ENCODE measurements at places on chromosomes 2 and 18.

- no peak for DNase-seq
Observed at GRCh38 chr2:105999211-105999989, 194.7 kb downstream of the UXS1 start.

DNA sequence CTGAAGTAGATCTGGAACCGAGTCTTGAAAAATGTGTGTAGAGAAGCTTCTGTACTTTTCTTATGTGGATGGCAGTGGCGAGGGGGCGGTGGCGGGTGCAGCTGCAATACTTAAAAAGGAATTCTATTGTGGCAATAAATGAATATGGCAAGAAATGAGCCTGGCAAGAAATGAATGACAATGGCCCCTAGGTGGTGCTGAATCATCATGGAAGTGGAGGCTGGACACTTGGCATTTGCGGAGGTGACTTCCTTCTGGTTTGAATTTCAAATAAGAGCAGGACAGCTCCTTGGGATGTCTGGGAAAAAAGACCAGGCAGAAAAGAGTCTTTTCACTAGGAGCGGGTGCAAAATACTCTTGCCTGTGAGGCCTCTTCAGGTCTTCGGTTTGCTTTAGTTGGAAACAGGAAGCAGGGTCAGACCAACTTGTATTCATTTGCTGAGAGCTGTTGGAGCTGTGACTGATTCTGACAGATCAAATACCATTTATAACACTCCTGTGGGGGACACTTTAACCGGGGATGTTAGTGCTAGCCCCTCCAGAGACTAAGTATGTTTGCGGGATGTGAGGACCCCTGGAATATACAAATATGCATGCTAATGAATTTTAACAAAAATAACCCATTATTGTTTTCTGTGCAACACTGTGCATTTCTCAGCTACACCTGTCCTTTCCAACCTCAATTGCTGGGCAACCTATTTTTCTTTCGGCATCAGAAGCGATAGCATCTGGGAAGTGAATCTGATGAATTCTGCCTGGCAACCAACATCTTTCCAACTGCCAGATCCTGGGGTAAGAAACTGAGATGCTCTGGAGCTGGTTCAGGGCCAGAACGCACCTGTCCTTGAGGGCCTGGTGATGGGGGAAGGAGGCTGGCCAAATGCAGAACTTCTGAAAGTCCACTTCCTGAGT, 35.4 kb downstream of the FASTKD2 start:
- DNase-seq = peak; percentile 34

- DNase-seq = no peak
Observed at GRCh38 chr2:173435574-173435973, 80.9 kb downstream of the CDCA7 start.

DNA sequence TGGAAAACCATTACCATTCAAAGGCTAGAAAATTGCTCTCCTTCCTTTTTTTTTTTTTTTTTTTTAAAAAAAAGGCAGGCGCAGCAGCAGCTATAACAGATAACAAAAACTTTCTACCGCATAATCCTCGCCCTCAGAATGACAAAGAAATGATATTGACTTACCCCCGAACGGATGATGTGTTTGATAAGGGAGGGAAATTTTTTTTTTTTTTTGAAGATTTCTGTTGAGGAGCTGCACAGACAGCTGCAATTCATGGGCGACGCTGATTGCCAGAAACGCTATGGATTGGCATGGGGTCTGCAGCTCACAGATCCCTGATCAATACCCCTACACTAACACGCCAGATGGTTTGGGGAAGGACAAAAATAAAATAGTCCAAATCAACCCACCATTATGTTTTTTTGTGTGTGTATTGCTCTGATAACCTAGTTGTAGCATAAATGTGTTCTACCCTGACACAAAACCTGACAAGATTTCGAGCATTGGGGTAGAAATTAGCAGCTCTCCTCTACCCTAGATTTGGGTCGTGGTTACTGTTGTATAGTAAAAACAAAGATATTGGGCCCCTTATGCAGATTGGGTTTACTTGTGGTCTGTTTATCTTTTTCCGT, 3.6 kb upstream of the ONECUT2 start:
- DNase-seq = no peak

DNA sequence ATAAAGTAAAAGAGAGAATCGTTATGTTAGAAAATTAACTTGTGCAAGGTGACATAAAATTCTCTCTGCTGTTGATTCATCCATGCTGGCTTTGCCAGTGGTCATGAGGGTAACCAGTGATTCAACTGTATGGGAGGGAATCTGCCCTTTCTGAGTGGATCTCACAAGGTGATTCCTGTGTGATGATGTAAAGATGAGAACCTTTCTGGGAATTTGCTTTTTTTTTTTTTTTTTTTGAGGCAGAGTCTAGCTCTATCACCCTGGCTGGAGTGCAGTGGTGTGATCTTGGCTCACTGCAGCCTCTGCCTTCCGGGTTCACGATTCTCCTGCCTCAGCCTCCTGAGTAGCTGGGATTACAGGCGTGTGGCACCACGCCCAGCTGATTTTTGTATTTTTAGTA, 23.3 kb downstream of the RAB31 start:
- no peak for DNase-seq

DNA sequence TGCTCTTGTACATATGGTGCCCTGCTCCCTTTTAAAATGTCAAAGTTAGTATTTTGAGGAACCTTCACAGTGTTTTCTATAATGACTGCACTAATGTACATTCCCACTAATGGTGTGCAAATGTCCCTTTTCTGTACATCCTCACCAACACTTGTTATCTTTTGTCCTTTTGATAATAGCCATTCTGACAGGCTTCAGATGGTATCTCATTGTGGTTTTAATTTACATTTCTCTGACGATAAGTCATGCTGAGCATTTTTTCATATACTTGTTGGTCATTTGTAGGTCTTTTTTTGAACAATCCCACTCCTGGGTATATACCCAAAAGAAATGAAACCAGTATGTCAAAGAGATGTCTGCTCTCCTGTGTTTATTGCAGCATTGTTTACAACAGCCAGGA, 268.3 kb downstream of the FBXO15 start:
- no peak for DNase-seq

DNA sequence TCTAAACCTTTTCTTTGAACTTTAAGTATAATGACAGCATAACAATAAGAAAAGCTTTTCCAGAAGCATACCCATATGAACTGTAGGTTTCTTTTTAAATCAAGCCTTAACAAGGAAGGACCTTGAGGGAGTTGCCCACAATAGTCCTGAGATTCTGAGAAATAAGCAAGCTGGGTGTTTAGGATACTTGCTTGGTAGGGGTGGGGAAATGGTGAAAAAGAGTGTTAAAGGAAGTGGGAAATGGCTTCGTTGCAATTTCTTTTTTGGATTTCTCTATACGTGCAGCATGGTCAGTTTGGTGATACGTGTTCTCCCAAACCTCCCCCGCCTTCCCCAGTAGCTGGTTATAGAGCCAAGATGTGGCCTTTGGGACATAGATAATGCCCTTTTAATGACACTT, 17.2 kb downstream of the INSIG2 start:
- no peak for DNase-seq

- no peak for DNase-seq
Observed at GRCh38 chr18:9428862-9429661, 46.3 kb upstream of the RALBP1 start.

DNA sequence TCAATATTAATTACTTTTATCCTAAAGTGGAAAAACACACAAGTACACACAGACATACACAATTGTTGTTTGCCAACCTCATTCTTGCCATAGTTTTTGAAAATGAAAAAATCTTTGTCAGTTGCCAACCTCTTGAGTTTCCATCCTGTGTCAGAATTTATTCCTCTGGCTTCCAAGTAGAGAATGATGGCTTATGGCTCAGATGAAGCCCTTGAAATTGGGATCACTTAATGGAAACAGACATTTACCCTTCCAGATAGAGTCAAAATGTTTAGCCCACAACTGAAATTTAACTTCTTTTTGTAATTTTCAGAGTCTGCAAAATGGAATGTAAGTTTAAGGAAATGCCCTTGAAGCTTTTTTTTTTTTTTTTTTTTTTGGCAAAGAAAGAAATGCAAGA, 321.6 kb upstream of the TNP1 start:
- DNase-seq = no peak

- DNase-seq = no peak
Observed at GRCh38 chr18:58515175-58515775, 113.6 kb downstream of the ALPK2 start.

- no peak for DNase-seq
Observed at GRCh38 chr18:11987527-11987926, 6.2 kb downstream of the IMPA2 start.

DNA sequence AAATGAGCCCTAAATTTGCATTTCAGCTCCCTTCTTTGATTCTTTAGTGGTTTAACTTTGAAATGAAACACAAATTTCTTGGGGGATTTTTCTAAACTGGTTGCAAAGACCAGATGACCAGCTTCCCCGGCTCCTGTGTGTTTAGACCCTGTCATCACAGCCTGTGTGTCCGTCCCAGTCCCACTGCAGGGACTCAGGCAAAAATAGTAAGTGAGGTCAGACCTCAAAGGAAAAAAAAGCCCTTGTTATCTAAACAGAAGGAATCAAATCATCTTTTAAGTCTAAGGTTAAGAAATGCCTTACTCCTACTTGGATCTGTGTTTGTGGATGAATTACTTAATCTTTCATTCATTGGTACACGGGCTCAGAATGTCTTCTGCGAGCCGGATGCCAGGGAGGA, 423.7 kb downstream of the LPIN1 start:
- no peak for DNase-seq

DNA sequence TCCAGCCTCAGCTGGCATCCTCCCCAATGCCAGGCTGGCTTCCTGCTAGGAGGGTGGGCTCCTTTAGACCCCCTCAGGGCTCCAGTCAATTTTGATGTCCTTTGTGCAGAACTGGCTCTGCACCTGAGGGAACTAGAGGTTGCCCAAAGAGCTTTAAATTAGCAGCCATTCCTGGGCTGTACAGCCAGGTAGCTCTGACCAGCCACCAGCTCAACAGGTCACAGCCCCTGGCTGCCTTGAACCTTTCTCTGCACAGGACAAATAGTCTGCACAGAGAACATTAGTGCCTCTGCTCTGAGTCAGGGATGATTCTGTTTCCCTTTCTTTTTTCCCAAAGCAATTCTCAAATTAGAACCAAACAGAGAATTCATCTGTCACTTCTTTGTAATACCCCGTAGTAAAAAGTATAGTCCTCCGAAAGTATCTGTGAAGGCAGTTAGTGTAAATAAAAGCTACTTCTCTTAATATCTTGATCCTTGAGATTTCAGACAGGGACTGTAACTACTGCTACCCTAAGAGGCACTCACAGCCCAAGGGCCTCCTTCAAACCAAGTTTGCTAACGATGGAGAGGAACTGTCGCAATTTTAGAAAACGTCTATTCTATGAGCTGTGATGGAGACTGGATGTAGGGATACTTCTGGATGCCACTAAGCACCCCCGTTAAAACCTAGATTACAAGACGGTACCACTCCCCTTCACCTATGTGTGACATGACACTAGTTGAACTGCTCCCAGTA, 3.0 kb downstream of the TTC32 start:
- no peak for DNase-seq

DNA sequence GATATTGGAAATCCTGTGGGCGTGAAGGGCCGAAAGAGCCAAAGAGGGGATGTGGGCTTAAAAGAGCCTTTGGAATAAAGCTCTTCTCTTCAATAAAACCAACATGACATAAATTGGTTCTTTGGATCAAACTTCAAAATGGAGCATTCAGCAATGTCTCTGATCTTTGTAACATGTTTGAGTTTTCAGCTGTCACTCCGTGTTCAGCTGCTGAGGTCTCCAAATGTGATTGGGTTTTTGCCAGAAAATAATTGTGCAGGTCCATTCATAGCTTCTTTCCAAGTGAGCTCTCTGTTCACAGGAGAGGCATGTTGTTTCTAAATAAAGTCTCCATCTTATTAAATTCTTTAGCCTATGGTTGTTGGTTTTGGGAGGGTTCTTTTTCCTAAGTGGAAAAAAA, 127.6 kb upstream of the CCDC68 start:
- no peak for DNase-seq

- no peak for DNase-seq
Observed at GRCh38 chr2:69469784-69470183, 32.5 kb upstream of the NFU1 start.

DNA sequence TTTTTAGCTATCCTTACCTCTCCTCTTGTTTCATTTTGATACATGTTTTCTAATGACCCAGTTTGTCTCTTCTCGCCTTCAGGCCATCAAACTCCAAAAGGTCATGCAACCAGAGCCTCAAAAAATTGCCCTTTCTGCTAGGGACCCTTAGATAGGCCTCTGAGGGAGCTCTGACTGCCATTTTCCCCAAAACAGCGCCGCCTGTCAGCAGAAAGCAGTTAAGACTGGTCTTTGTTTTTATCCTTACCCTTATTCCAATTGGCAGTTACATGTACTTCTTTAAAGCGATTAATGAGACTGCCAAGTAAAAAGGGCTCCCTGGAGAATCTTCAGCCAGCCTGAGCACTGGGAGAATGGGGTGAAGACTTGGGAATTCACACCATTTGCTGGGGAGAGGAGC, 55.1 kb upstream of the RIT2 start:
- no peak for DNase-seq

- DNase-seq = no peak
Observed at GRCh38 chr2:96918754-96919550, 49.1 kb upstream of the SEMA4C start.

DNA sequence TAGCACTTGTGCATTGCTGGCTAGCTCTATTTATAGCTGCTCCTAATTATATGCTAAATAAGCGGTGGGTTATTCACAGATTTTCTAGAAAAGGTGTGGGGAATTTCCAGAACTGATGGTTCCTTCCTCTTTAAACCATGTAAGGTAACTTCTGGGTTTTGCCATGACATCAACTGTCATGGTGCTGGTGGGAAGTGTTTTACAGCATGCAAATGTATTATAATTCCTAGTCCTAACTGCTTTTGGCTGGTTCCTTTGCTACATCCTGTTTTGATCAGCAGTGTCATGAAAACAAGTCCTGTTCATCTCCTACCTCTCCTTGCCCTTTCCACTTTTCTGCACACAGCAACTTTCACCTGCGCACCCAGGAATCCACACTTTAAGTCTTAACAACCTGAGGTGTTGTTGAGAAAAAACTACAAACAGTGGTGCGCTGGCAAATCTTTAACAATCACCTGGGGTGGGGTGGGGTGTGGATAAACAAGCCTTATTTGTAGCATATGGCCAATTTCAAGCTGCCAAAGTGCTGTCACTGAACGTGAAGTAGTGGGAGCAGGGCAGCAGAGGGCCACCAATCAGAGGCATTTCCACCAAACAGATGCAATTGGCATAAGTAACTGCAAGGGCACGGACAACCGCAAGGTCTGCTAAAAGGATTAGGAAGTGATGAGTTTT, 33.4 kb upstream of the SKOR2 start:
- no peak for DNase-seq
